ENCODE measurements at places on chromosomes 1 and 21.

- DNase-seq = no peak
Observed at GRCh38 chr1:24459551-24460266, 42.9 kb upstream of the RCAN3 start.

DNA sequence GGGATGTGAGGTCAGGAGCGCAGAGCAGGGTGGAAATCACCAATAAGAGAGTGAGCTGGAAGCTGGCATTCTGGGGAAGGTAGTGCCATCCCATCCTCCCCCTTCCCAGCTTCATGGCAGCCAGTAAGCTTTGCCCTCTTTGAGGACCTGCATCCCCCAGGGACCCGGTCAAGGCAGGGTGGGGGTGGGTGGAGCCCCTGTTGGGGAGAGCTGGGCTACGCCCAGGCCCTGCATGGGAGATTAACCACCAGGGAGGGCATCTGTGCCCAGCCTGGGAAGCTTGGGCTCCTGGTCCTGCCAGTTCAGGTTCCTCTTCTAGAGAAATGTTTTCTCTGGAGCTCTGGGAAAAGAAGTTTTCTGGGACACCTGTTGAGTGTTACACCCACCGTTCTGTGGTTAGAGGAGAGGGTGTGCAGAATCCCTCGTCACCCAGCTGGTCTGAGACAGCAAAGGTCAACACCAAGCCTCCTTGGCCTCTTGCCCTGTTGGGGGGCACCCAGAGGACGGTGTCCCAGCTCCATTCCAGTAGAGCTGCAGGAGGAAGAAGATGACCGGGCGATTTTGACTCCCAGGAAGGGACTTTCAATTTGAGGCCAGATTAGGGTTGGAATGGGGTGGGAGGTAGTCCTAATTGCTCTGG is 30.1 kb upstream of the TENT5C start:
- no peak for DNase-seq

GRCh38 chr1:222028116-222028515 is 286.2 kb upstream of the DUSP10 start:
- no peak for DNase-seq

GRCh38 chr21:29571949-29572348 is 273.2 kb downstream of the BACH1 start:
- no peak for DNase-seq

Measured in stimulated activated CD4-positive, alpha-beta T cell treated with anti-CD3 and anti-CD28 coated beads, Interleukin-1b, Interleukin-23, amount 100 ng/mL, for 4 hours (primary cell).